LoVo (cell line): ENCODE measurements at places on chromosomes 2 and 18.

GRCh38 chr2:201058914-201059313 lies 12.6 kb downstream of the HYCC2 start:
- DNase-seq: no peak

DNA sequence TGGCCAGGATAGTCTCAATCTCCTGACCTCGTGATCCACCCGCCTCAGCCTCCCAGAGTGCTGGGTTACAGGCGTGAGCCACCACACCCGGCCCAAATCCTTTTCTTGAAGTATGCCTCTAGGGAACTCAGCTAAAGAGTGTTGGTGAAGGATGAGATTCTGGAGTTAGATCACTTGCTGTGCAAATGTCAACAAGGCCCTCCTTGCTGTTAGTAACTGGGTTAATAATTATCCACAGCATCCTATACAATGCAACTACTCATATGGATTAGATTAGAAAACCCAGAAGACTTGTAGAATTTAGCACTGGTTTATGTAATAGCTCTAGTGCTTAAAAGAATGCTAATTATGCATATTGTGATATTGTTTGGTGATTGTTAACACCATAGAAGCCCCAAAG lies 310.8 kb upstream of the TFPI start:
- DNase-seq: no peak

- DNase-seq: no peak
These were observed 284.0 kb upstream of the CWC22 start for GRCh38 chr2:180291060-180291459.

GRCh38 chr2:167599219-167599618 lies 648.2 kb downstream of the STK39 start:
- no peak for DNase-seq

GRCh38 chr2:140063356-140063755 lies 1283.2 kb upstream of the NXPH2 start:
- DNase-seq: no peak

DNA sequence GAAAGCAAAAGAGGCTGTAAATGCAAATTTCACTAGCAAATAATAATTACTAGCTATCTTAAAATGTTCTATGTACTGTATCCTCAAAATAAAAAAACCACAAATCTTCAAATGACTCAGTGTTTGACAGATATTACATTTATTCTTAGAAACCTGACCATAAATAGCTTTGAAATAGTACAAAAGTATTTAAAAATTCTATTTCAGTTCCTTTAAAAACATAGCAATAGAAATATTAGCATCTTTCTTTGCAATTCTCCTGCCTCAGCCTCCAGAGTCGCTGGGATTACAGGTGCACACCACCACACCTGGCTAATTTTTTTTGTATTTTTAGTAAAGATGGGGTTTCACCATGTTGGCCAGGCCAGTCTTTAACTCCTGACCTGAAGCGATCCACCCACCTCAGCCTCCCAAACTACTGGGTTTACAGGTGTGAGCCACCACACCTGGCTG lies 50.6 kb downstream of the MSH6 start:
- no peak for DNase-seq

GRCh38 chr2:70012887-70013286 lies 51.5 kb upstream of the ASPRV1 start:
- no peak for DNase-seq

DNA sequence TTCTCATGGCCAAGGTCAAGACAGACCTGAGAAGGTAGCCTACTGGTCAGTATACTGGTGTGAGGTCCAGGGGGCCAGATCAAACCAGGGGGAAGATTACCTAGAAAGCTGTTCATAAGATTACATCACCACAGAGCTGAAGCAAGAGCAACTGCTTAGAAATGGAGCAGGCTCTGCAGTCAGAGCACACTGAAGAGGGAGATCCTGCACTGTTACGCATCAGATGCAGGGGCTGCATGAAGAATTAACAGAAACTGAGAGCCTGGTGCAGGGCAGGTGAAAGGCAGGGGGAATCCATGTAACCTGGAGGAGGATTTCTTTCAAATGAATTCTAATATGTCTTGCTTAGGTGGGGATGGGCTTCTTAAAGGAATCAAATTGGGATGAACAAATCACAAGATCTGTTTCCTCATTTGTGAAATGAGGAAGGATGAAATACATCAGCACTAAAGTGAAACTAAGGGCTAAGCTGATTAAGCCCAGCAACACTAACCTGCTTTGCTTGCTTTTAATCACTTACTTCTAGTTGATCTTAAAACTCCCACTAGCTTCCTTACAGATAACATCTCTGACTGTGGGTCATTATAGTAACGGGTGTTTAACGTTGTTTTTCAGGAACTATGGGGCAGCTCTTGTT lies 74.3 kb upstream of the ADAM23 start:
- DNase-seq: no peak

- DNase-seq: no peak
These were observed 522.2 kb downstream of the PIK3C3 start for GRCh38 chr18:42477267-42477666.

DNA sequence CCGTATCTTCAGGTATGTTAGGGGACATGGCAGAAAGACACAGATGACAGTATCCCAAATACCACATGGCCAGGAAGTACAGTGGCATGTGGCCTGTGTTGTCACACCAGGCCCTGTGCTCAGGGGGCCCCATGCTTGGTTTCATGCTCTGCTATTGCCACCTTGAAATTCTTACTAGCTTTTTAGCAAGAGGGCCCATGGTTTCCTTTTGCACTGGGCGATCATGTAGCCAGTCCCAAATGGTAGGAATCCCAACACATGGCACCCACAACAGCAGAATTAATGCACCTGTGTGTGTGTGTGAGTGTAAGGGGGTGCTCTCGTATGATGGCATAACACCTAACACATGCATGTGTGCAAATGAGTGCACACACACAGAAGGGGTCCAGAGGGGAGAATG lies 39.2 kb downstream of the MYO7B start:
- no peak for DNase-seq

DNA sequence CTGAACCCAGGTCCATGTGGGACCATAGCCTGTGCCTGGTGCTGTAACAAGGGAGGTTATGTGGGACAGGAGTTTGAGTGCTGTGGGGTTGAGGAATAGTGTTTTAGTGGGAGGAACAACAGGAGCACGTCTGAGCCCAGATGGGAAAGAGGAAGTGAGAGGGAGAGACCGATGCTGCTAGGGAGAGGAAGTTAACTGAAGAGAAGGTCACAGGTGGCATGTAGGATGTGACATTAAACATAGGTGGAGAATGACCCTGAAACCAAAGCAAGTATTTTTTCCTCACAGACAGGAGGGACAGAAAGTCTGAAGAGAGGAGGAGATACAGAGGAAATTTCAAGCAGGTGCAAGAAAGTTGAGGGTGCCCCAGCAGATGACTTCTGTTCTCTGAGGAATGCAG lies 87.8 kb downstream of the ACOXL start:
- DNase-seq: no peak
